ENCODE measurements at places on chromosomes 11 and 22. TPM values are rescaled to one million over a fixed set of nuclear protein-coding genes. Genes with fewer than 3 reads are reported as not detected.

DNA sequence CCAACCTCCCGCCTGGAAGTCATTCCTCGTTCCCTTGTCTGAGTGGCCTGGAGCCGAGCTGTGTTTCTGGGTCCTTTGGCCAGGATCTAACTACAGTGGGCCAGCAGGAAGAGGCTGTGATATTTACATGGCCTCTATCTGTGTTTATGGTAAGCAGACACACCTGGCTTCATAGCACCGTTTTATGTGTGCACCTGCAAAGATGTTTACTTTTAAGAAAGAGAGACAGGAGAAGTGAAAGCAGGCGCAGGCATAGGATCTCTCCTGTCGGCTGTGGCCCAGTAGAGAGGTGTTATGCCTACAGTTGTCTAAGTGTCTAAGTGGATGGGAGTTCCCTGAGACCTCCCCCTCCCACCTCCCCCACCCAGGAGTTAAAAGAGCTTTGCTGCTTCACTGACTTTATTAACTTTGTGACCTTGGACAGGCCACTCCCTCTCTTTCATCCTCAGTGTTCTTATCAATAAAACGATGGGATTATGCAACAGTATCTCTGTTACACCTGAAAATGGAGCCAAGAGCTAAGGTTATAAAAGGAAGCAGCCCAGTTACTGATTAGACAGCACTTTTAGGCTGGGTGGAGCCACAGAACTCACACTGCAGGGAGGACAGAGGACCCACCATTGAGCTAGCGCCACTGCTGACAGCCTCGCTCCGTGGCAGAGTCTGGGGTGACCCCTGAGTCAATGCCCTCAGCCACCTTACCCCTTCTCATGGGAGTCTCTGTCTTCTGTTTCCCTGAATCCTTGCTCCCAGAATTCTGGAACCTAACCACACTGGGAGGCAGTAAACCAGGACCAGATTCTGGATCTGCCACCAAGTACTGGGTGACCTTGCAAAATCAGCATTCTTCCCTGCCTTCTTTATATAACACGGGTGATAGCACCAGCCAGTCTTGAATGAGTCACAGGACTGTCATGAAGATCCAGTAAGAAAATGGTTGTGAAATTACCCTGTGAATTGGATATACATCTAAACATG, 22.0 kb downstream of the ST14 start:
- no peaks in the 10 kb centered on the region for H3K27me3 ChIP-seq

DNA sequence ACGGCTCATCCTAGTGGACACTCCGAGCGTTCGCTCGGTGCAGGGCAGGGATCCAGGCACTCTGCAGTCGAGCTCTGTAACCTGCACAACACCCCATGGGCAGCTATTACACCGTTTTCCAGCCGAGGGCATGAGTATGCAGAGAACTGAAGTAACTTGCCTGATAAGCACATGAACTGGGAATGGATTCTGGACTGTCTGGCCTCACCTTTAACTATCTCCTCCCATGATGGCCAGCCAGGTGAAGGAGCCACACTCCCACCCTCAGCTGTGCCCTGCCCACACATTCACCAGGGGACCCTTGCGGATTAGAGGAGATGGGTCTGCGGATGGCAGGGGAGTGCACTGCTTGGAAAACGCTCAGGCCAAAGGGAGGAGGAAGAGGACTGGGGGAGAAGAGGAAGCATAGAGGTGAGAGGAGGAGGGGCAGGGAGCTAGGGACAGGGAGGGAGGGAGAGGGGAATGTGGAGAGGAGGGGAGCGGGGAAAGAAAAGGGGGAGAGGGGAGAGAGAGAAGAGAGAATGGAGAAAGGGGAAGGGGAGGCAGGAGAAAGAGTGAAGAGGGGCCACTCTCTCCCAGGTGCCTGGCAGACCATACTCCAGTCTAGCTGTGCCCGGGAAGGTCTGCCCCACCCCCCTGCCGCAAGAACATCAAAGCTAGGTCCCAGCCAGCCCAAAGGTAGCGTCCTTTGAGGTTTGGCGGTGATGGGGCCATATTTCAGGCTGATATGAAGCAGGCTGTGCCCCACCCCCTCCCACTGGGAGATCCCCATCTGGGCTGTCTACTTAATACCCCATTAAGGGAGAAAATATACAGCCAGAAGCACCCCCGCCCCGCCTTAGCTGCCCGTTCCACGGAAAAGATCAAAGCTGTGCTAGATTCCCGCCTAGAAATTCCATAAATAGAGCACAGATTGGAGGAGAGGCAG, 33.2 kb upstream of the TCF20 start:
- H3K4me3 ChIP-seq, result peak overlapping the region; percentile 29
- H3K27me3 ChIP-seq, result peaks cover 6% of the 10 kb centered on the region
- H3K36me3 ChIP-seq, result no peaks in the 10 kb centered on the region

DNA sequence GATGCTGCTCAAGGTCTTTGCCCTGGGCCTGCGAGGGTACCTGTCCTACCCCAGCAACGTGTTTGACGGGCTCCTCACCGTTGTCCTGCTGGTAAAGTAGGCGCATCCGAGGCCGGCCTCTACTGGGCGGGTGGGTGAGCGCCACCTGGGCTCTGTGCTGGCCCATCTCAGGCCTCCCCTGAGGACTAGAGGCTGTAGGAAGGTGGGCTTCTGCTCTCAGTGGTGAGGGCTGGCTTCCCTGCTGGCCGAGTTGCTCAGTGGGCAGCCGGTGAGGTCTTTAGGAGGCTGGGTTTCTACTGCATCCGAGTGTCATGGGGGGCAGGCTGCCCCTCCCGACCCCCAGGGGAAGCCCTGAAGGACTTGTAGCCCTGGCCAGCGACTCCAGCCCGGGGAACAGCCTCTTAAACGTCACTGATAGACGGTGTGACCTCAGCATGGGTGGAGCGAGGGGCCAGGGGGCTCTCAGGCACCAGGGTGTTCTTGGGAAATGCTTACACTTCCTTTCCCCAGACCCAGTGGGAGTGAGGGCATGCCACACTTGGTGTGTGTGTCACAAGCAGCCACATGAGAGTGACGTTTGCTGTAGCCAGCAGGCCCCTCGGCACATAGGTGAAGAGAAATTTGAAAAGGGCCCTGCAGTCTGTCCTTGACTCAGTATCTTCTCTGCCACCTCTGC, 30.3 kb downstream of the TPCN2 start:
- H3K4me1 ChIP-seq, result no peaks in the 10 kb centered on the region
- peaks cover 11% of the 10 kb centered on the region for H3K36me3 ChIP-seq
- DNase-seq, result no peak
- H3K27me3 ChIP-seq, result no peaks in the 10 kb centered on the region
- H3K27ac ChIP-seq, result no peak overlapping the region

DNA sequence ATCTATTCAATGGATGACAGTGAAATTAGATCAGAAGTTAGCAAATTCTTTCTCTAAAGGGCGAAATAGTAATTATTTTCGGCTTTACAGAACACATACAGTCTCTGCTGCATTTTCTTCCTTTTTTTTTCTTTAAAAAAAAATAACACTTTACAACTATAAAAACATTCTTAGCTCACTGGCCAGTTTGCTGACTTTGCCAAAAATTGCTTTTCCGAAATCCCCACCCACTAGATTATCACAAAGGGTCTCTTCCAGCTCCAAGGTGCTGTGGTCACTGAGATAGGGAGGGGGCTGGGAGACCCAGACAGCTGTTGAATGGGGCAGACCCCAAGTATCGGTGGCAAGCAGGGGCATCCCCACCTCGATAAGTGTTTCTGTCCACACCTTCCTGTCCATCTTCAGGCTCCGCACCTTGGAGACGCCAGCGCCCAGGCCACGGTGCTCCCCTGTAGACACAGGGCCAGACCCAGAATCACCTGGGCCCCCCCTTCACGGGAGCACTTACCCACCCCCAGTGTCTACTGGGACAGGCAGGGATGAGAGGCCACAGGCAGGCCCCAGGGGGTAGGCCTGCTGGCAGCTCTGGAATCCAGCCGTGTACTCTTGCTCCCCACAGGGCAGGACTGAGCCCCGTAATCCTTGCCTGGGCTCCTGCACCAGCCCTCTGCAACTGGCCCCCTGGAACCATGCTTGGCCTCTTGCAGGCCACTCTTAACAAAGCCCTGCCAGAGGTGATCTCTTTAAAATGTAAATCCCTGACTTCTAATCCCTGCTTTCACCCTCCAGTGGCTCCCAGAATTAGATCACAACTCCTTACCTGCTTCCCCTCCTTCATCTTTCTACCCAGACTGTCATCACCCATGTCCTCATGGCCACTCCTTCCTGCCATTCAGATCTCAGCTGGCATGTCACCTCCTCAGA, 31.5 kb upstream of the PDE2A start:
- 0 out of 2 replicates have a peak overlapping the region, but pooled peaks have one; percentile 10 for H3K4me3 ChIP-seq
- H3K36me3 ChIP-seq, result 0 out of 2 replicates have a peak, but pooled peaks cover 2% of the 10 kb centered on the region
- peaks cover 33% of the 10 kb centered on the region for H3K4me1 ChIP-seq

DNA sequence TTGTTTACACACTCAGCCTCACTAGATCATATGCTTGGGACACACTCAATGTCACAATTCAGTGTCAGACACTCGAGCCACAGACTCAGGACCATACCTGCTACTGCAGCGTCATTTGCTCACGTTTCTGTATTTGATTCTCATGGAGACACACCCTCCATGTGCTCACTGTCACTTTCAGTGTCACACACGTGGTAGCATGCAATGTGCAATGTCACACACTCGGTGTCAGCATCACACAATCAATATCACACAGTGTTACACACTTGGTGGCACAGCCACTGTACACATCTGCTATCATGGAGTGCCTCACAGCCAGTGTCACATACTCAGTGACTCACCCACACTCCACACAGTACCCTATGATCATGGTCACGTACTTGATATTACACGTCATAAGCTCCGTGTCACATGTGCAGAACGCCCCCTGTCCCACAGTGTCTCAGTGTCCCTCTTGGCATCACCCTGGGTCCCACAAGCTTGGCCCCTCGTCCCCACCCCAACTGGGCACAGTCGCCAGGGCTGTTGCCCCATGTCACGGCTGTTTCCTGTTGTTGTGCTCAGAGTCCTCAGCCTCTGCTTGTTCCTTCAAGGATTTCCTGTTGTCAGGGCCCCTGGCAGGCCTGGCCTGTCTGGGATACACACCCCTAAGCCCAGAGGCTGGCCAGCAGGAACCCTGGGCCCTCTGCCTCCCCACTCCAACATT, 49.6 kb downstream of the PDE2A start:
- H3K4me1 ChIP-seq, result peaks cover 5% of the 10 kb centered on the region
- no peaks in the 10 kb centered on the region for H3K36me3 ChIP-seq
- H3K27ac ChIP-seq, result no peak overlapping the region

DNA sequence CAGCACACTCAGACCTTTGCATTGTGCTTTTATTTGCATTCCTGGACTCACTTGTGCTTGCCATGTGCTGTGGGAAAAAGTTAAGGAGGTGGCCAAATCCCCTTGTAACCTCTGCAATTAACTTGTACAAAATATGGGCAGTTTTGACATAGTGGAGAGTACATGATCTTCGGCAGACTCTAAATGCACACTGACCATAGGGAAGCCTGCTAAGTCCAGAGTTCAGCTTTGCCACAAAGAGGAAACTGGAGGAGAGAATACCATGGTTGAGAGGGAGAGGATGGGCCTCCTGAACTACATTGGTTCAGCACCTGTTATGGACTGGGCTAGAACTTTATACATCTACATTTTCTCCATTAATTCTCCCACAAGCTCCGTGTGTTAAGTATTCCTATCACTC, 37.6 kb upstream of the CEP295 start:
- DNase-seq, result no peak
- H3K36me3 ChIP-seq, result no peaks in the 10 kb centered on the region
- H3K27me3 ChIP-seq, result no peaks in the 10 kb centered on the region
- H3K27ac ChIP-seq, result no peak overlapping the region
- H3K4me1 ChIP-seq, result peaks cover 3% of the 10 kb centered on the region

- no peak for DNase-seq
- H3K4me1 ChIP-seq, result peaks cover 8% of the 10 kb centered on the region
Observed at GRCh38 chr11:30543066-30543465, 43.1 kb downstream of the MPPED2 start.

TBX1 gene
- total RNA-seq, result 0.28 TPM

- H3K4me3 ChIP-seq, result peak overlapping the region; percentile 8
- H3K4me1 ChIP-seq, result peaks cover 2% of the 10 kb centered on the region
- H3K36me3 ChIP-seq, result no peaks in the 10 kb centered on the region
- no peaks in the 10 kb centered on the region for H3K27me3 ChIP-seq
- no peak for DNase-seq
- no peak overlapping the region for H3K27ac ChIP-seq
Observed at GRCh38 chr22:28952857-28953256, 69.5 kb downstream of the ZNRF3 start.

ALG9 gene
- 23.5 TPM for total RNA-seq

DNA sequence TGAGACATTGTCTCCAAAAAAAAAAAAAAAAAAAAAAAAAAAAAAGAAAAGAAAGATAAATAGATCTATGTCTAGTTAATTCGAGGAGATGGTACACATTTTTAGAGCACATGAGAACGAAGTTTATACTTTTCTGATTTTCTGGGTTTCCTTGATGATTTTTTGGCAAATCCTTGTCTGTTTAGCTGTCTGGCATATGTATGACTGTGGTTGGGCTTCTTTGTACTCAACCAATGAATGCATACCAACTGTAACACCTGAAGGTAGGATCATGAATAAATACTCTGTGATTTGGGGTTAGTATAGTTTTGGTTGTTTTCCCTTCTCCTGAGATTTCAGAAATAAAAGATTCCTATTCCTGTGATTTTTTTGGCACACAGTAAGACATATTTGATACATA, 63.1 kb downstream of the ARHGEF12 start:
- H3K36me3 ChIP-seq, result no peaks in the 10 kb centered on the region
- H3K27ac ChIP-seq, result no peak overlapping the region
- no peak for DNase-seq
- H3K4me1 ChIP-seq, result no peaks in the 10 kb centered on the region
- no peak overlapping the region for H3K4me3 ChIP-seq

DNA sequence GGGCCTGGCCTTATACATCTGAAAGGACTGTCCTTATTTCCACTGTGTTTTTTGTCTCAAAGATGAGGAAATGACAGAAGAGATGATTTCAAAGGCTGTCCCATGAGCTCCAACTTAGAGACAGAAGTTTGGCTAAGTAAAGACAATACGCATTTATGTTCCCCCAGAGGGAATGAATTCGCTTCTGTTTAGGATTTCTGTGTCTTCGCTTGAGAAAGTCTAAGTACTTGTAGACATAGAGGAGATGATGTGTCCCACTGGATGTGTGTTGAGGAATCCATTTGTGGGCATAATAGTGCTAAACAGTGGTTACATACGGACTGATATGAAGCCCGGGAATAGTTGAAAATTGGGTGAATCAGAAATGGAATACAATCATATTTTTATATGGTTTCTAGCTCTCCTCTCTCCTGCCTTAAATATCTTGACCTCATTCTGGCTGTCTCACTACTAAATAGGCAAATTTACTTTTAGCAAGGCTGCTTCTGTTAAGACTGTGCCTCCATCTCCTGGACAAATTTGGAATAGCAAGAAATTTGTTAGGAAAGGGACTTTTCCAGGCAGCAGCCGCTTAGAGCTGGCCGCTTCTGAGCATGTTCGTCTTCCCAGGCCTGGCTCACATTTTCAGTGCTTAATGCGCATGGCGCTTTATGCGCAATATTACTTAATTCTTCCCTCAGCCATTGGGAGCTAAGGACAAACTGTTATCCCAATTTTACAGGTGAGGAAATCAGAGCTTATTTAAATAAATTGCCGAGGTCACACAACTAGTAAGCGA, 1.9 kb upstream of the PEX26 start:
- H3K4me3 ChIP-seq, result no peak overlapping the region
- H3K4me1 ChIP-seq, result no peaks in the 10 kb centered on the region
- H3K27ac ChIP-seq, result no peak overlapping the region
- peaks cover 6% of the 10 kb centered on the region for H3K36me3 ChIP-seq

- no peaks in the 10 kb centered on the region for H3K27me3 ChIP-seq
- H3K36me3 ChIP-seq, result no peaks in the 10 kb centered on the region
- H3K4me1 ChIP-seq, result peaks cover 3% of the 10 kb centered on the region
- no peak overlapping the region for H3K4me3 ChIP-seq
- no peak overlapping the region for H3K27ac ChIP-seq
- no peak for DNase-seq
Observed at GRCh38 chr11:16690086-16690485, 48.4 kb upstream of the C11orf58 start.

- H3K27ac ChIP-seq, result no peak overlapping the region
- H3K27me3 ChIP-seq, result no peaks in the 10 kb centered on the region
- no peak overlapping the region for H3K4me3 ChIP-seq
Observed at GRCh38 chr11:75249704-75250103, 9.1 kb downstream of the TPBGL start.

VSIG10L2 gene
- not detected for total RNA-seq

Data from H1 (cell line).